Activated naive CD4-positive, alpha-beta T cell treated with Interleukin-2 at 50 U/mL for 16 hours (primary cell): ENCODE measurements at places on chromosomes 6 and 20.
A peak's percentile ranks its signal among the peaks of the same experiment; 100 is the strongest.

DNA sequence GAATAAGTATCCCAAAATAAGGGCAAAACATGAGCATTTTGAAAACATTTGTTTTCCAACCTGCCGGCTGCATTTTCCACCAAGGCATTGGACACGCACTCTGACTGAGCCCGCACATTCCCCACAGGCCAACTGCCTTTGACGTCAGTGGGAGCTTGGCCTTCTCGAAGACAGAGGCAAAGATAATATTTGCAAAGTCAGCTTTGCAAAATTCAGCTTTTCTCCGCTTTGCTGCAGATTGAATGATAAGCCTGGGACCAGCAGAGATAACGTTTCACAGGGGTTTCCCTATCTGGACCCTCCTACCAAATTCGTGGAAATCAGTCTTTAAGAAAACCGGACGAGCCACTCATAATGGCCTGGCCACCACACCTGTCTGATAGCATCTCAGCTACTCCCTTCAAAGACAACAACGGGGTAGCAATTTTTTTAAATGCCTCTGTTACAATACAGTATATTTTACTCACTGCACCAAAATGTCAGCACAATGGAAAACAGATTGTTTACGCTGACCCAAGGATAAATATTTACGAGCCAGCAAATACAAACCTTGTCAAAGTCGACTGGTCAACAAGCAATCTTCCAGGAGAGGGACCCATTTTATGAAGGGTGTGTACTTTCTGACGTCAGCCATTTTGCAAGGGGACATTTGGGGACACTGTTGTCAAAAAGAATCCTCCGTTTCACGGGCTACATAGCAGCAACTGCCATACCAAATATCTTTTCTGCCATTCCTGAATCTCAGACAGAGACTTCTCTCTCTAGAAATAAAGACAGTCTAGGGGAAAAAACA is 100.5 kb downstream of the TFAP2A start:
- no peak for DNase-seq

- no peak for DNase-seq
These were observed 29.2 kb downstream of the FRMD1 start for GRCh38 chr6:168049706-168050224.

- no peak for DNase-seq
These were observed 430.3 kb upstream of the SULF2 start for GRCh38 chr20:48215536-48215935.

DNA sequence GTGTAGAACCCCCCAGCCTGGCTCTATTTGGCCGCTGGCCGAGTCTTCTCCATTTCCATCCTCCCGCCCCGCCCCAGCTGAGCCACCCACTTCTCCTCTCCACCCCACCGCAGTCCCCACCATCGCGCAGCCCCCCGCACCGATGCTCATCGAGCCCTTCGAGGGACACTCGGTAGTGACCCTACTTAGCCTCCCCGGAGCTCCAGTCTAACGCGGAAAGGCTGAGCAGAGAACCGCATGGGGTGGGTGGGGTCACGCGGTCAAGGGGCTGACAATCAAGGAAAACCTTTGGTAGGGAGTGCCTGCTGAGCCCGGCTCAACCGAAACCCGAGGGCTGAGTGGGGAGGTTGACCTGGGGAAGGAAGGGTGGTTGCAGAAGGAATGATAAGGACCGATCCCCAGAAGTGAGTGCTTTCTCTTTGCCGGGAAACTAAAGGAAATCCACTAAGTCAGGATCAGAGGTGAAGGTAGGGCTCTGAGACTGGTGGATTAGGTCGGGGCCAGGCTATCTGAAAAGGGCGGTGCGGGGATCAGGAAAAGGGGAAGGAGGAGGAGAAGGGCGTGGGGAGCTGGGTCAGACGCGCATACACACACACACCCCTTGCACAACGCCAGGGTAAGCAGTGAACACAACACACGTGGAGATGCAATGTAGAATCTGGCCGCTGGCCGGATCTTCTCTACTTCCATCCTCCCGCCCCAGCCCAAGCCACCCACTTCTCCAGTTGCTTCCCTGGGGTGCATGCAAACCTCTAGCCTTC is 49.8 kb downstream of the CPXM1 start:
- DNase-seq: no peak

DNA sequence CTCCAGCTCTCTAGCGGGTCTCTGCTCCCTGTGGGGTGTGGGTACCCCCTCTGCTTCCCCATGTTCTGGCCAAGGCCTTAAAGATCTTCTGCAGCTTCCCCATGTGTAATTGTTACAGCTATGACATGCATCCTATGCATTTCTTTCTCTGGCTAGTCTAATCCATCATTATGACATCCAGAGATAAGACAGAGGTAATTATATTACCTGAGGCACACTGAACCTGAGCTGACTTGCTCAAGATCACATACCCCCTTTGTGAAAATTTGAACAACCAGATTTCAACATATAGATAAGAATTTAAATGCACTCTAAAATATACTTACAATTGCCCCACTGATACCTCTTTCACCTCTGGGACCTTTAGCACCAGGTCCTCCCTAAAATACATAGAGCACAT is 102.4 kb downstream of the COL12A1 start:
- no peak for DNase-seq

GRCh38 chr6:146339716-146340115 is 203.9 kb upstream of the RAB32 start:
- no peak for DNase-seq

GRCh38 chr20:50876816-50877215 is 54.4 kb downstream of the ADNP start:
- no peak for DNase-seq

- no peak for DNase-seq
These were observed 73.2 kb downstream of the LY86 start for GRCh38 chr6:6661684-6662083.

- peak; percentile 63 for DNase-seq
These were observed 5.3 kb downstream of the OARD1 start for GRCh38 chr6:41066867-41067304.

DNA sequence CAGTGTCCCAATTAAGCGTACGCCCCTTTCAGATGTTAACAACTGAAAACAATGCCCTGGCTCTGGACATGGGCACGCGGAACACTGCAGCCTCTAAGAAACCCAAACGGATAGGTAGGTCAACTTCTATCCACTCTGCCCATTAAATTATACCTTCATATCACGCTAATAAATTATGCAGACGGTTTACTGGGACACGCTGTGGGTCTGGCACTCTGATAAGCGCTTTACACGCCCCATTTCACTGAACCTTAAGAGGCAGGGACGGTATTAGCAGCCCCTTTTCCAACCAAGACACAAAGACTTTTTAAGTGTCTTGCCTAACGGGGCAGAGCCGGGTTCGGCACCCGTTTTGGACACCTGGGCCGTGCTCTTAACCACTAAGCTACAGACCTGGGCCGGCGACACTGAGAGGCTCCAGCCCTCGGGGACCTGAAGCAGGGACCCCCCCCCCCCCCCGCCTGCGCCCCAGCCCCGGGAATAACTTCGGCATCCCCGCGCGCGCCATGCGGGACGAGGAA is 744 bp downstream of the STAU1 start:
- peak; percentile 33 for DNase-seq

GRCh38 chr6:92701425-92702096 is 717.8 kb downstream of the EPHA7 start:
- DNase-seq: no peak

GRCh38 chr6:131683479-131683878 is 17.7 kb downstream of the OR2A4 start:
- no peak for DNase-seq

- no peak for DNase-seq
These were observed 92.9 kb upstream of the BHLHE23 start for GRCh38 chr20:63099456-63100173.

GRCh38 chr6:141653590-141653989 is 479.1 kb upstream of the GJE1 start:
- no peak for DNase-seq

- no peak for DNase-seq
These were observed 43.7 kb upstream of the SMIM28 start for GRCh38 chr6:138334000-138334399.

GRCh38 chr20:10430000-10430466 is 4.0 kb downstream of the MKKS start:
- no peak for DNase-seq

- no peak for DNase-seq
These were observed 668.2 kb downstream of the DOK5 start for GRCh38 chr20:55143601-55144000.

DNA sequence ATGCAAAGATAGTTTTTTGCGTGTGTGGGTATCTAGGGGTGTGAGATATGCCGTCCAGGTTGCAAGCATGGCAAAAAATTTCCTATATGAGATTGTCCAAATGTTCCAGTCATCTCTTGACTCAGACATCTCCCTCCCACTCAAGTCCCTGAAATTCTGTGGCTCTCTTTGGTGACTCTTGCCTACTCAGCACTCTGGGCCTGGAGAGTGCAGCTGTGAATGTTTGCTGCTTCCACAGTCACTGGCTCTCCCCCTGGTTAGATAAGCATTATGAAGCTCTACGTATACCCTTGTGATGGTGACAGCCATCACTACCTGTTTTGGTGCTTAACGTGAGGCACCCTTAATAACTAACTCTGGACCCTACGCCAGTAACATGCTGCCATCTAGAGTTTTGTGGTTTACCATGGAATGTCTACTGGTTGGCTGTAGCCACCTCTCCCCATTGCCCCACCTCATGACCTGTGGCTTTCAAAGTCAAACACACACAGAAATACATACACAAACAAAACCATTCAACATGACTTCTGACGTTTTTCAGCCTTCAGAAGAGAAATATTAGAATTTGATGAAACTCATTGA is 621.9 kb upstream of the CITED2 start:
- DNase-seq: no peak

DNA sequence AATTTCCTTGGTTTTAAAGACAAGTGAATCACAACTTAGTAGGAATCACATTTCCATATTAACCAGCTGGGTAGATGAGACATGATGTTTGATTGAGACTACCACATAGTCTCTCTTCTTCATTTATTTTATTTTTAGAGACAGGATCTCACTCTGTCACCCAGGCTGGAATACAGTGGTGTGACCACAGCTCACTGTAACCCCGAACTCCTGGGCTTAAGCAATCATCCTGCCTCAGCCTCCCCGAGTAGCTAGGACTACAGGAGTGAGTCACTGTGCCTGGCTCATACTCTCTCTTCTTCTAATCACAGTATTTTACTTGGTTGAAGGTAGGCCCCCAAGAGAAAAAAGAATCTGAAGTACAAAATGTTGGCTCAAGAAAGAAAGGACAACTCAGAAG is 80.2 kb upstream of the ASF1A start:
- peak; percentile 10 for DNase-seq

- no peak for DNase-seq
These were observed 131.6 kb upstream of the RREB1 start for GRCh38 chr6:6976193-6976592.

DNA sequence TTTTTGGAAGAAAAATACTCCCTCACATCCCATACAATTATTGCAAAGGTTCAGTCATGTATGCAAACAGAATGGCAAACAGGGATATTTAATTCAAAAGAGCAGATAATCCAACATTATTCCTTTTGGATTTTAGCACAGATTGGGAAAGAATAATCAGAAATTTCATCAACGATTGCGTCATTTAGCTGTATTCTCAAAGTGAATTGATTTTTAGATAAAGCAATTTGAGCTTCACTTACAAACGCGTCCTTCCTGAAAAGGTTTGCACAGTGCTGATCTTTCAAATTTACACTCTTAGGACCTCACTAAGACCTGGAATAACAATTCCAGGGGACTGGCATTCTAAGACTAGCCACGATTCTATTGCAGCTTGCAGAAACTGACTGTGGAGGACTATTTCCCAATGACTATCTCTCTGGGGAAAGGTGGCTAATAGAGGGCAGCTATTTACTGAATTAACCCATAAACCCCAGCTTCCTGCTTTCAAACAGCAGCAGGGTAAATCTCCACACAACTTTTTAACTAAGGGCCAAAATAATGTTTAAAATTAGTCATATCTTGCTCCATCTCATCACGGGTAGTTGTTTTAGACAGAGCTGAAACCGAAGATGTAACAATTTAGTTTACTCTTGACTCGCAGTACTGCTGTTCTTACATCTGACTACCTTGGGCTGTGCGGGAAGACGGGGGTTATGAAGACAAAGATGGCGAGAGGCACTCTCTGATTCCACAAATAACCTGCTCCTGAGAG is 131.2 kb upstream of the FAM184A start:
- DNase-seq: no peak

- DNase-seq: no peak
These were observed 68.2 kb upstream of the TNFAIP3 start for GRCh38 chr6:137798846-137799245.

GRCh38 chr6:35302604-35303241 is 5.1 kb downstream of the DEF6 start:
- peak; percentile 88 for DNase-seq

DNA sequence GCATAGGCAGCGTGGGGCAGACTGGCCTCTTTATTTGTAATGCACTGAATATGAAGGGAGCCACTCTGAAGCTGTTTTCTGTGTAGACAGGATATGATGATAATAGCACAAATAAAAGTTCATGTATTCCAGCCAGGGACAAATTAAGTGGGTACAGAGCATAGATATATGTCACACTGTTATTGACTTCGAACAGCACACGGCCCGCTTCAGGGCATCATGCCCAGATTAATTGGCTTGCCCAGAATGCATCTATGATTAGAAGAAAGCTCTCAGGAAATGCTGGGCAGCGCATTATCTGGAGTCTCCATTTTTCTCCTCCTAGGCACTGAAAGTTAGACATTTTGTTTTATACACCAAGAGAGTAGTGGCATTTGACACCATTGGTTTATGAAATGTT is 26.3 kb upstream of the SASH1 start:
- DNase-seq: no peak

DNA sequence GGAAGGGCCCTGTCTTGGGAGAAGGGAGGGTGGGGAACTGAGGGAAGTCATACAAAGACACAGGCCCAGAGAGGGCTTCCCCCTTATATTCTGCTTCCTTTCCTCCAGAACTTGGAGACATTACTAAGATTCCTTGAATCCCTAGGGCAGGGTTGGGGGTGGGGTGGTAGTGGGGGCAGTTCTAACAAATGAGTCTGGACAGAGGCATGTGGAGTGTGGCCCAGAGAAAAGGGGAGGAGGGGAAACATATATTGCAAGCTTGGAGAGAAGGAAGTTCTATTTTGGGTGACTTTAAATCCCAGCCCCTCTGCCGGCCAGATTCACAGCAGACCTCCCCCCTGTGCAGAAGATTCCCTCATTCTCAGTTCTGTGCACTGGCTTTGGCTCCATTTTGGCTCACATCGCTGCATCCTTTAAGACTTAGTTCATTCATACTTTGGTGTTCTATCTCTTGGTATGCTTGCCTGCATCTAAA is 43.7 kb downstream of the DAAM2 start:
- DNase-seq: no peak

DNA sequence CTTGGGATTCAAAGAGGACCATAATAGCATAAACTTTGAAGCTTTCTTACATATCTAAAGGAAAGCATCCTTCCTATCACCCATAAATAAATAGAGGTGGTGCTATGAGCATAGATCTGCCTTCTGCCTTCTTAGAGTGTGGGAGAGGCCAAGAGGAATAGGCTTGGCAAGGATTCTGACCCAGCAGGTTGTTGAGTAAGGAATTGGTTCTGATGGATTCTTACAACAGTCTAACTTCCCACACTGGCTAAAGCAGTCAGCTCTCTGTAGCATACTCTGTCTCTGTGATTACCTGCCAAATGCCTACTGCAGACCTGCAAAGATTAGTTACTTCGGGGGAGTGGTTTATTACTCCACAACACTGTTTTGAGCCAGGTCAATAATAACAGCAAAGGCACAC is 198.0 kb upstream of the RAB32 start:
- no peak for DNase-seq

- DNase-seq: no peak
These were observed 22.7 kb downstream of the THEMIS start for GRCh38 chr6:127878115-127878514.
